ENCODE measurements at places on chromosomes 2 and 18. TPM values are rescaled to one million over a fixed set of nuclear protein-coding genes. Genes with fewer than 3 reads are reported as not detected.

The LCT gene
- not detected for total RNA-seq

DNA sequence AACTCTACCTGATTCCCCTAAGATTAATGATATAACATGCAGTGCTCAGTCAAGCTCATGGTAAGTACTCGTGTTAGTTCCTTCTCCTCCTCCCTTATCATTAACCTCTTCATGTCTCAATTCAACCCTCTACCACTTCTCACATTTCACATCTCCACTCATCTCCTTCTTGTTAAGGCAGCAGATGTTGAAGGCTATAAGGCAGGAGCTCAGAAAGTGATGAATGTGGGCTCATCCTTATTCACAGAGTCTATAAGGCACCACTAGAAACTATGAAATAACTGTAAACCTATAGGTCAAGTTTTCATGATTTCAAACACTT is 56.0 kb downstream of the CLHC1 start:
- no peak overlapping the region for H3K27ac ChIP-seq
- no peaks in the 10 kb centered on the region for H3K36me3 ChIP-seq
- no peak overlapping the region for H3K4me3 ChIP-seq
- DNase-seq: no peak

- no peak overlapping the region for H3K27ac ChIP-seq
- no peak for DNase-seq
- H3K4me1 ChIP-seq: no peaks in the 10 kb centered on the region
- H3K36me3 ChIP-seq: no peaks in the 10 kb centered on the region
- H3K4me3 ChIP-seq: no peak overlapping the region
Observed at GRCh38 chr2:189639007-189639609, 22.2 kb upstream of the ASNSD1 start.

- no peaks in the 10 kb centered on the region for H3K36me3 ChIP-seq
- H3K27me3 ChIP-seq: no peaks in the 10 kb centered on the region
- no peak for DNase-seq
- H3K4me1 ChIP-seq: peaks cover 10% of the 10 kb centered on the region
Observed at GRCh38 chr2:98444436-98445176, at the start of gene INPP4A. Gene INPP4A (plus strand): TSS chr2:98444858. CDS start chr2:98520049, 75,191 bp downstream.

The CFAP65 gene
- total RNA-seq: 0.33 TPM

DNA sequence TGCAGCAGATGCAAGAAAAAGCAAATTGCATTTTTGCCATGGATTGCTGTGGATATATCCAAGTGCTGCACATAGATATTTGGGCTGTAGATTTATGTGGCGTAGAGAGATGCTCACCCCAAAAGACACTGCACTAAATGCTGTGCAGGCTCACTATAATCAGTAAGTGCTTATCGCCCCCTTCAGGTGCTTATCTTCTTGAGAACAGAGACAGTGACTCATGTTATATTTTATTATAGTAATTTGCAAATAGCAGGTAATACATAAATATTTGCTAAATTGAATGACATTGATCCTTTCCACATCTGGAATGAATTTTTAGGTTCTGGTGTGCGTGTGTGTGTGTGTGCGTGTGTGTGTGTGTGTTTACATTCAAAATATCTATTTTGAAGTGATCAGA is 36.8 kb upstream of the PLEKHM3 start:
- H3K27ac ChIP-seq: no peak overlapping the region
- H3K4me3 ChIP-seq: no peak overlapping the region
- DNase-seq: no peak
- no peaks in the 10 kb centered on the region for H3K36me3 ChIP-seq
- H3K27me3 ChIP-seq: no peaks in the 10 kb centered on the region
- no peaks in the 10 kb centered on the region for H3K4me1 ChIP-seq

The DAW1 gene
- total RNA-seq: 0.26 TPM

DNA sequence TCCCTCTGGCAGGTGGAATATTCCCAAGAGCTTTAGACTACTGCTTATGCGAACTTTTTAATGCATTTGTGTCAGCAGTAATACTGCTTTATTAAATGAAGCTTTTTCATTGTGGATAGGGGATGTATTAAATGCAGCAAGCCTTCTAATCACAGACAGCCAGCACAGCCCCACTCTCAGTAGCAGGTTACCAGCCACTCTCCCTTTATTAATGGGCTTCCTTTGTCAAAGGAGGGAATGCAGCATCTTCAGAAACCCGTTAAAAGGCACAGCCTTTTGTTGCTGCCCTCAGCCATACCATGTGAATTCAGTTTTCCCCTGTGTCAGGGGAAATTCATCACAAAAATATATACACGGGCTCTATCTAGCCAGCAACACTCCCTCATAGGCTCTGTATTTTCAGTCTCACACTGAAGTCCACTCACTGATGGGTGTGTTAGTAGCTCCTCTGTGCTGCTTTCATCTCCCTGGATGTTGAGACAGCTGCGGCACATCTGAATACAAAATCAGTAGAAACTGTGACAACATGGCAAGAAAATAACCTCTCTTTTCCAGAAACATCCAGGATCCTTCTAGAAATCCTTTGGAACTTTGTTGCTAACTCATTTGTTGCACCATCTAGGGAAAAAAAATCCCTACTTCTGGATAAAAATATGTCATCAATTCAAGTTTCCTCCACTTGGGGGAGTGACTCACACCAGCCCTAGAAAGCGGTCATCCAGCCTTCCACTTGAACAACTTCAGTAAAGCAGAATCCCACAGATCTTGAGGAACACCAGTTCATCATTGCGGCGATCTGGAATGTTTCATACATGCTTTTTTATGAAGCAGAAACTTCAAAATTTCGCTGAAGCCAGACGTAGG is 48.4 kb downstream of the LRRTM1 start:
- no peaks in the 10 kb centered on the region for H3K4me1 ChIP-seq
- no peak for DNase-seq
- H3K27me3 ChIP-seq: no peaks in the 10 kb centered on the region
- no peak overlapping the region for H3K4me3 ChIP-seq
- no peaks in the 10 kb centered on the region for H3K36me3 ChIP-seq
- no peak overlapping the region for H3K27ac ChIP-seq

The IL36G gene
- total RNA-seq: not detected

The SCN2A gene
- not detected for total RNA-seq

DNA sequence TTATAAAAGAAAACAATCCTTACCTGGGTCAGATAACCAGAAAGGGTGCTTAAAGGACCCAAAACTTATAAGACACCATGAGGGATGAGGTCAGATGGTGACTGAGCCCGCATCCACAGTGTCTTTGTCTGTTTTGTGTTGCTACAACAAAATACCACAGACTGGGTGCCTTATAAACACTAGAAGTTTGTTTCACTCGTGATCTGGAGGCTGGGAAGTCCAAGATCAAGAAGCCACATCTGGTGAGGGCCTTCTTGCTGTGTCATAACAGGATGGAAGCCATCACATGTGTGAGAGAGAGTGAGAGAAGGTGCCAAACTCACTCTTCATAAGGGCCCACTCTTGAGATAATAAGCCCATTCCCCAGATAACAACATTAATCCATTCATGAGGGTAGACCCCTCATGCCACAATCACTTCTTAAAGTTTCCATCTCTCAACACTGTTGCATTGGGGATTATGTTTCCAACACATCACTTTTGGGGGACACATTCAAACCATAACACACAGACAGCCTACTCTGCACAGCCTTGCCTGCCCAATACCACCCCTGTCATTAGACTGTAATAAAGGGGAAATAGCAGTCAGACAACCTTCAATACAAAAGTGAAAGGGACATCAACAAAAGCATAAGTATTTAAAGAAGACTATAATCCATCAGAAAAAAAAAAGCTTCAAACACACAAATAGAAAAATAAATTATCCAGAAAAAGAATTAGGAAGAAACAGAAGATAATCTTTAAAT is 249.8 kb downstream of the ANAPC1 start:
- H3K4me1 ChIP-seq: no peaks in the 10 kb centered on the region
- H3K27ac ChIP-seq: no peak overlapping the region
- H3K27me3 ChIP-seq: no peaks in the 10 kb centered on the region
- H3K4me3 ChIP-seq: no peak overlapping the region

GRCh38 chr2:163717993-163718680 is 17.7 kb downstream of the FIGN start:
- H3K27ac ChIP-seq: peak overlapping the region; percentile 42
- no peak overlapping the region for H3K4me3 ChIP-seq
- peaks cover 48% of the 10 kb centered on the region for H3K4me1 ChIP-seq
- H3K27me3 ChIP-seq: no peaks in the 10 kb centered on the region
- H3K36me3 ChIP-seq: no peaks in the 10 kb centered on the region
- no peak for DNase-seq

The IL36RN gene
- not detected for total RNA-seq

DNA sequence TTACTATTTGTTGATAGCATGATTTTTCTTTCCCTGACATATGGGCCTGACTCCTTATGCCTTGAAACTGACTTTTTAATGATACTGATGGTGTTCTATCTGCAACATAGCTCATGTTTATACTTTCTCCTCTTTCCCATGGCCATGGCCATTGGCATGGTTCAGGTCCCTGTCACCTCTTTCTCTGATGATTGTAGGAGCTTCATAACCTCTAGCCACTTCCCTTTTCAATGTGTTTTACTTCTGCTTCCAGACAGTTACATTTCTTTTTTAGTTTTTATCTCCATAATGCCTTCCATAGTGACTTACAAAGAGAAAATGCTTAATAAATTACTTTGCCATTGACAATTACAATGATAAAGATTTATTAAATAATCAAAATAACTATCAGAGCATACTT is 177.9 kb upstream of the SETBP1 start:
- H3K27ac ChIP-seq: no peak overlapping the region
- no peaks in the 10 kb centered on the region for H3K4me1 ChIP-seq
- H3K27me3 ChIP-seq: no peaks in the 10 kb centered on the region
- DNase-seq: no peak
- H3K4me3 ChIP-seq: no peak overlapping the region
- no peaks in the 10 kb centered on the region for H3K36me3 ChIP-seq

DNA sequence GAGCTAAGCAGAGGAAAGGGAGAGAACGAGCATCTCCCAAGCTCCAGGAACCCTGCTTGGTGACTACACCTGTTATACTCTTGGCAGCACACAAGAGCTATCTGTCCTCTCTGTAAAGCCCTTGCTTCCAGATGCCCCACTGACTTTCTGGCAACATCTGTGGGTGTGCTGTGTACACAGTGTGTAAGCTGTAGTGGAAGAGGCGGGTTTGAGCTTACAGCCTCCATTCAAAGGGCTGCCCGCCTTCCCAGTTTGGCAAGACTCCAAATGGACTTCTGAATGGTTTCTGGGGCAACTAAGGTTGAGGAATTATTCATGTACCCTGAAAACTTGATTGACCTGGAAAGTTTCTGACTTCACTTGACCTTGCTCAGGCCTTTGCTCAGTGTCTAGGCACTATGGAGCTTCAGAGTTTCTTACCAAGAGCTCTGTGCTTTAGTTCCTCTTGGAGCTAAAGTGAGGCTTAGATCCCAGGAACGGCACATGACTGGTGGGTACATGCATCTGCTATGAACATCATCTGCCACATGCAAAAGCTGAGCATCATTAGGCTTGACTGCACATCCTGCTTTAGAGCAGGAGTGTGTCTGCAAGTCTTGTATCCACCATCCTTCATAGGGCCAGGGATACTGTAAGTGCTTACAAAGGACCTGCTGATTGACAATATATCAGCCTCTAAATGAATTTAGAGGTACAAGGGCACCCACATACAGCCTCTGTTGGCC is 290.9 kb upstream of the SIX2 start:
- no peaks in the 10 kb centered on the region for H3K4me1 ChIP-seq
- no peaks in the 10 kb centered on the region for H3K36me3 ChIP-seq
- H3K27ac ChIP-seq: no peak overlapping the region
- DNase-seq: no peak
- H3K27me3 ChIP-seq: peaks cover 14% of the 10 kb centered on the region

GRCh38 chr2:39837856-39838453 is 58.9 kb upstream of the THUMPD2 start:
- no peaks in the 10 kb centered on the region for H3K4me1 ChIP-seq
- no peak overlapping the region for H3K27ac ChIP-seq
- peak; percentile 28 for DNase-seq
- no peaks in the 10 kb centered on the region for H3K36me3 ChIP-seq
- no peaks in the 10 kb centered on the region for H3K27me3 ChIP-seq
- H3K4me3 ChIP-seq: no peak overlapping the region

The COBLL1 gene
- 4.4 TPM for total RNA-seq

- H3K27me3 ChIP-seq: peaks cover 8% of the 10 kb centered on the region
- no peaks in the 10 kb centered on the region for H3K4me1 ChIP-seq
- DNase-seq: no peak
- no peak overlapping the region for H3K27ac ChIP-seq
- no peak overlapping the region for H3K4me3 ChIP-seq
Observed at GRCh38 chr2:181685150-181685688, 4.9 kb upstream of the NEUROD1 start.

The LRATD1 gene
- total RNA-seq: 0.05 TPM

DNA sequence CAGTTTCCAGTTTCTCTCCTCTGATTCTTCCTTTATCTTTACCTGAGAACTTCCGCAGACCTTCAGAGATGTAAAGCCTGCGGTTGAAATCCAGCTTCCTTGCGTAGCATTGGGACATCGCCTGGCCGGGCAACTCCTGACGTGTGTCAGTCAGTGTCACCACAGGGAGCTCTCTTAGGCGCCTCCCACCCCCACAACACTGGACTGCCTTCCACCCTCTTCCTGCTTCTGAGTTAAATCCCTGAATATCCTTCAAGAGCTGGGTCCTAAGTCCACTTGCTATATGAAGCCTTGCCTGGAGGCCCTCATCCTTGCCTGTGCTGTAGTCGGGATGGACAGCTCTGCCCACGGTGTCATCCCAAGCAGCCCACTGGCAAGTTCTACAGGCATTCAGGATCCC is 179.4 kb downstream of the SEPTIN10 start:
- H3K27ac ChIP-seq: no peak overlapping the region
- no peaks in the 10 kb centered on the region for H3K27me3 ChIP-seq
- DNase-seq: no peak
- H3K4me1 ChIP-seq: no peaks in the 10 kb centered on the region
- no peak overlapping the region for H3K4me3 ChIP-seq
- H3K36me3 ChIP-seq: no peaks in the 10 kb centered on the region

GRCh38 chr2:45237850-45238542 is 228.7 kb upstream of the SIX2 start:
- H3K4me1 ChIP-seq: peaks cover 31% of the 10 kb centered on the region
- H3K27me3 ChIP-seq: no peaks in the 10 kb centered on the region
- H3K4me3 ChIP-seq: no peak overlapping the region
- H3K27ac ChIP-seq: 0 out of 2 replicates have a peak overlapping the region, but pooled peaks have one; percentile 52
- no peaks in the 10 kb centered on the region for H3K36me3 ChIP-seq

- peaks cover 5% of the 10 kb centered on the region for H3K4me1 ChIP-seq
- H3K27ac ChIP-seq: no peak overlapping the region
- H3K36me3 ChIP-seq: no peaks in the 10 kb centered on the region
- no peak overlapping the region for H3K4me3 ChIP-seq
- H3K27me3 ChIP-seq: no peaks in the 10 kb centered on the region
Observed at GRCh38 chr2:27804146-27804545, 32.6 kb downstream of the MRPL33 start.

DNA sequence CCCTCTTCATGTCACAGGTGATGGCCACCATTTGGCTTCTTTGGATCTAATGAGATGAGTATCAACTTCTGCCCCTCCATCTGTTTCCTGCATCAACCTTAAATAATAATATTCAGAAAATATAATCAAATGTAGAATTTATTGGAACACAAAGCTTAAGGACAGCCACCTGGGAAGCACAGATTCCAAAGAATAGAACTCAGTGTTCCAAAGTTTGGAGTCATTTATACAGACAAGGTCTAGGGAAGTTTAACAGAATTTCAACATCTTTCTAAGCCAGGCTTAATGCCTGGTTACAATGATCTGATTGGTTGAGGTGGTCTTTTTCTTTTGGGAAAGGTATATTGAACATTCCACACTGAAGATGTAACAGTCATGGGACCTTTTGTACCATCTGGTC is 218.0 kb upstream of the PIEZO2 start:
- no peak for DNase-seq
- H3K27ac ChIP-seq: no peak overlapping the region
- no peak overlapping the region for H3K4me3 ChIP-seq
- no peaks in the 10 kb centered on the region for H3K4me1 ChIP-seq
- no peaks in the 10 kb centered on the region for H3K27me3 ChIP-seq
- H3K36me3 ChIP-seq: no peaks in the 10 kb centered on the region

The MREG gene
- 19.2 TPM for total RNA-seq

The EFR3B gene
- 8.9 TPM for total RNA-seq
